Left ventricle myocardium inferior (tissue), 1 donor: ENCODE measurements at places on chromosomes 12 and 14. TPM values are rescaled to one million over a fixed set of nuclear protein-coding genes. Genes with fewer than 3 reads are reported as not detected.
A peak's percentile ranks its signal among the peaks of the same experiment; 100 is the strongest.

GRCh38 chr12:28409892-28410291 is 219.6 kb downstream of the CCDC91 start:
- DNase-seq = no peak

DNA sequence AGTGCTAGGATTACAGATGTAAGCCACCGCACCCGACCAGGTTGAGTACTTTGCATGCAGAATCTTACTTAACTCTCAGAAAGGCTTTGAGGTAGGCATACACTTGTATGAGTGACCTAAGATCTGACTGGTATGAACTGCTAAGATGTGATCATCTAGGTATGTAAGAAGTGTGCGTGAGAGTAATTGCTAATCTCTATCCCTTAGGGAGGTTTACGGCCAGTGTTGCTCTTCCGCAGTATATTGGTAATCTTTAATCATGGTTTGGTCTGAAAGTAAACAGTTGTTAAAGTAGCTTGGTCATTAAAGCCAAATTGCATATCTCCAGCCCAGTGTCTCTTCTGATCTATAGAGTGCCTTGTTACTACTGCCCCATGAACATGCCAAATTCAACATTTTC is 7.8 kb downstream of the UNG start:
- DNase-seq = no peak

GRCh38 chr14:61544448-61545330 is 150.6 kb upstream of the HIF1A start:
- no peak for DNase-seq

GRCh38 chr12:56431288-56431687 is 17.9 kb downstream of the TIMELESS start:
- DNase-seq = no peak

SERPINA6 gene
- not detected for total RNA-seq

NKX2-1 gene
- total RNA-seq = not detected

TAMALIN gene
- 20.0 TPM for total RNA-seq

AREL1 gene
- total RNA-seq = 23.7 TPM

DNA sequence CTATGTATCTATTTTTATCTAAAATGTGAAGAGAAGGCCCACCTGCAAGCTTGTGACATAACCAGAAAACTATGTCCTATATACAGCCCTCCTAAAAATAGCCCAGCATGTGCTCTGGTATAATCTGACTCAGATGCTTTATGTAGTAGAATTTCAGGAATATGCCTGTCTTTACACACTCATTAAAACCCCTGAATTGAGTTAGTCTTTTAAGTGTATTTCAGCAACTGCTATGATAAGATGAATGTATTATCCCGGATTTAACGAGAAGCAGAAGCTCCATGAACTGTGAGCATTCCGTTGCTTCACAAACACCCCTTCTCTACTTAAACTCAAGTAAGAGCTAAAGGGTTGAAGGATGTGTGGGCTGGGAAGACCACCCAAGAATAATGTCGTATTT is 89.9 kb upstream of the PRICKLE1 start:
- DNase-seq = no peak

C3AR1 gene
- 5.5 TPM for total RNA-seq

- no peak for DNase-seq
These were observed 5.4 kb upstream of the KRT72 start for GRCh38 chr12:52606581-52607218.

- no peak for DNase-seq
These were observed 8.6 kb upstream of the YY1 start for GRCh38 chr14:100230361-100230760.

GRCh38 chr14:100096656-100097055 is 31.4 kb downstream of the EVL start:
- DNase-seq = no peak

DNA sequence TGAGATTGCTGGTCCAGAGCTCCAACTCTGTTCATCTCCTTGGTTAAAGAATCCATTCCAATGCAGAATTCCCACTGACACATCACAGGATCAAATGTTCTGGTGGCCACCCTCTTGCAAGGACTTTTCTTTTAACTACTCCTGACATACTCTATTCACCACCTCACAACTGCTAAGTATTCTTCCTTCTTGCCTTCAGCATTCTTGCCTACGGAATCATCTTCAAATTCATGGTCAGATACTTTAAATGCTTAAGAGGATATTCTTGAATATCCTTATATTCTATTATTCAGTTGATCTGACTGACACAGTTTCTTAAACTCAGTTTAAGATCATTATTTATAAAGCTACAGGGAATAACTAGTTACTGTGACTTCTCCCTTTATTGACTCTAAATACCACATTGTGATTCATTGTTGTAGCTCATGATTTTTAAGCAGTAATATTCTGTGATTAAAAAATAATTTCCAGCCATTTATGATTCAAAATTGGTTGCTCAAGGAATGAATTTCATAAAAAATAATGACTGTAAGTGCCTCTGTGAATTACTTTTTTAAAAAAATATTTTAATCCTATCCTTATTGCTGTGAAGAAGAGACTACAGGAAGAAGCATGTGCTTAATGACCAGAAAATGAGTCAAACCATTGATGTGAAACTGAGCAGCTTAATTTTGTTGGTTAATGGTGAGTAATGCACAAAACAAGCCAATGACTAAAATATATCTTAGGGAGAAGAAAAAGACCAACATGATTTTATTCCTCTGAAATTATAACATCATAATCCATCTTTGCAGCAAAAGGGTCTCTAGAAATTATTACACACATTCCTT is 207.1 kb downstream of the PIK3C2G start:
- no peak for DNase-seq

DNA sequence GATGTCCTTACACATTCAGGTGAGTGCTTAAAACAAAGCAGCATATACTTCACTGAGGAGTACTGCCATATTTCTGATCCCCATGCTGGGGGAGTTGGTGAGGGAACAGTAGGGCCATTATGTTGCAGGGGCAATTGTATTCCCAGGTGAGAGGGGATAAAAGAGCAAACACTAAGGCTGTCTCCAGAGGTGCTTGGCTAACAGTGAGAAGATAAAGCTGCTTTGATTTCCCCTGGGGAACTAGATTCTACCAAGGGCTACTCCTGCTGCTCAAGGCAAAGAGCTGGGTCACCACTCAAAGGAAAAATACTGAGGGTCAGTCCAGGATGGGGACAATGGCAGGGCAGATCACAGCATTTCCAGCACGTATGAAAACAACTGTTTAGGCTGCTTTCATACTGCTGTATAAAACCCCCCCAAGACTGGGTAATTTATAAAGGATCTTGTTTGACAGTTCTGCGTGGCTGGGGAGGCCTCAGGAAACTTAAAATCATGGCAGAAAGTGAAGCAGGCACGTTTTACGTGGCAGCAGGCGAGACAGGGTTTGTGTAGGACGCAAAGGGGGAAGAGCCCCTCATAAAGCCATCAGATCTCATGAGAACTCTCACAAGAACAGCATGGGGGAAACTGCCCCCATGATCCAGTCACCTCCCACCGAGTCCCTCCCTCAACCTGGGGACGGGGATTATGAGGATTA is 47.8 kb upstream of the OR5AU1 start:
- no peak for DNase-seq

DNA sequence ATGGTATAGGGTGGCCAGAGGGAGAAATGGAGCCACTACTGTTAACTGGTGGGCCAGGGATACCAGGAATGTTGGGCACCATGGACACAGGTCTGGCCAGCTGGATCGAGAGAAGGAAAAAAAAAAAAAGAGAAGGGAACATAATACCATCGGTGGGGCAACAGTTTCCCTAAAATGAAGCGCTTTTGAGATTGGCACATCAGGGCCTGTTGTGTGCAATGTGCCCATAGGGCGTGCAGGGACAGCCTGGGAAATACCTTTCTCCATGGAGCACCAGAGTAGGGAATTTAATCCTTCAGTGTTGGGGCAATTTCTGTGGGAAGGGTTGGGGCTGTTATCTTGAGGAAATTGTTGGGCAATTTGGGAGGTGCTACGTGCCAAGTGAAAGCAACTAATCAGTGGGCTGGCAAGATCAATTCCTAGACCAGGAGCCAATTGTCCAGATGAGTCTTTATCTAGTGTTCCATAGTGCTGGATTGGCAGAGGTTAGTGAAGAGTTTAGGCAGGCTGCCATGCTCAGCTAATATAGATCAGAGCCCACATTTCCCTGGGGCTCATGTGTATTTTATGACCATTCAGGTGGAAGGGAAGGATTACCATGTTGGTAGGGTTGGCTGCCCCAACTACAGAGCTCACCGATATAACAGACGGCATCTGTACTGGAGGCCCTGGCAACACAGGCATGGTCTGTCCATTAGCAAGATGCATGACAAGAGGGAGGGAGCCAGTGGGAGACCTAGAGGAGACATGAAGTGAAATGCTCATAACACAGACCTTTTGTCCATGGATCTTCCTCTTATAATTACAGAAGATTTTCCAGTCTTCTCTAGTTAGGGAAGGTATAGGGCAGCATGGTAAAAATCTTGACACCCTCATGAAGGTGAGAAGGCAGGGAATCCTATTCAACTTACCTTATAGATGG is 25.5 kb upstream of the NPFF start:
- no peak for DNase-seq

DNA sequence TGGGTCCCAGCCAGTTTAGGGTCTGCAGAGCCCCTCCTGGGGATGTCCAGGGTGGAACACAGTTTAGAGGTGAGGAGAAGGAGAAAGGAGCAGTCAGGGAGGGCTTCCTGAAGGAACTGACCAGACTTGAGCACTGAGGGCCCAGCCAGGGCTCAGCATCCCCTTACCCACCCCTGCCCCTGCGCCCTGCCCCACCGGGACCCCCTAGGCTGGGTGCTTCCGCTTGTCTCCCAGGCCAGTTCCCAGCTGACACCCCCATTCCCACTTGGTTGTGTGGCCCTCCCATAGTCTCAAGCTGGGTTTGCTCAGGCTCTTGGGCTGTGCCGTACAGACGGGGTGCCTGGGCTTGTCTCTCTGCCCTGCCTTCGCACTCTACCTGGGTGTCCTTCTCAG is 26.3 kb upstream of the KIF26A start:
- DNase-seq = peak; percentile 4

DNA sequence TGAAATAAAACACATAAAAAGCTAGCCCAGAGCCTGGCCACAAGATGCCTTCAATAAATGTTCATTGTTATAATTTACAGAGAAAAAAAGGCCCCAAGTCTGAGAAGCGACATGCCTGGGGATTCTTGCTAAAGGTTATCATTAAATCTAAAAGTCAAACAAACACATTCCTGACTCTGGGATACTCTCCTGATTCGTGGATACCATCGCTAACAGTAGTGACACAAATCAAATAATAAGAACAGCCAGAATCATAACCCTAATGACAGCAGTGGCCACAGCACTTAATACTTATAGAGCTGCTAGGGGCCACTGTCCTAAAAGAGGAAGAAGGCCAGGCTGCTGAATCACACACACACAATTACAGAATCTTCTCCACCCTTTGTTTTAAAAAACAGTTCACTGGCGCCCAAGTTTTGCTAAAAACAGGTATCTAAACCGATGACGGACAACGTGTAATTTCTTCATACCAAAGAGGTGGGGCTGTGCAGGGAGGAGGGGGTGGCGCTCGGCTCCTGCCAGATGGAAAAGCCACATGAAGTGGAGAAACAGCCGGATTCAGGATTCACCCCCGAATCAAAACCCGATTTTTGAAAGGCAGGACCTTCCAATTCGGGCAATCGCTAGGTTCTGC is 1.2 kb downstream of the CLIP1 start:
- DNase-seq = peak; percentile 31

- DNase-seq = no peak
These were observed 358.5 kb downstream of the TMEM121 start for GRCh38 chr14:105884808-105885281.

- DNase-seq = no peak
These were observed 99.5 kb downstream of the NTN4 start for GRCh38 chr12:95690861-95691635.
